Hepatocyte (in vitro differentiated cells): ENCODE measurements at places on chromosomes 3 and 15. TPM values are rescaled to one million over a fixed set of nuclear protein-coding genes. Genes with fewer than 3 reads are reported as not detected.

Gene STRIT1
- polyA plus RNA-seq: 1.4 TPM in 1 of 2 replicates, not detected in the other

- DNase-seq: no peak
These were observed 141.9 kb downstream of the TPRA1 start for GRCh38 chr3:127448671-127449070.

Gene FBXW12
- polyA plus RNA-seq: 0.18 TPM in 1 of 2 replicates, not detected in the other

Gene CD80
- not detected in 2 replicates for polyA plus RNA-seq

Gene DLL4
- polyA plus RNA-seq: 1.1 TPM in 1 of 2 replicates, not detected in the other

Gene DNASE1L3
- 0.99 and 1.8 TPM in 2 replicates for polyA plus RNA-seq

- peak; percentile 39 for DNase-seq
These were observed 42.2 kb downstream of the DAPK2 start for GRCh38 chr15:64004056-64004455.

- peak; percentile 69 for DNase-seq
These were observed 111.6 kb upstream of the SLC6A6 start for GRCh38 chr3:14290631-14291385.

Gene KAT2B
- polyA plus RNA-seq: 7.7 and 11.7 TPM in 2 replicates

DNA sequence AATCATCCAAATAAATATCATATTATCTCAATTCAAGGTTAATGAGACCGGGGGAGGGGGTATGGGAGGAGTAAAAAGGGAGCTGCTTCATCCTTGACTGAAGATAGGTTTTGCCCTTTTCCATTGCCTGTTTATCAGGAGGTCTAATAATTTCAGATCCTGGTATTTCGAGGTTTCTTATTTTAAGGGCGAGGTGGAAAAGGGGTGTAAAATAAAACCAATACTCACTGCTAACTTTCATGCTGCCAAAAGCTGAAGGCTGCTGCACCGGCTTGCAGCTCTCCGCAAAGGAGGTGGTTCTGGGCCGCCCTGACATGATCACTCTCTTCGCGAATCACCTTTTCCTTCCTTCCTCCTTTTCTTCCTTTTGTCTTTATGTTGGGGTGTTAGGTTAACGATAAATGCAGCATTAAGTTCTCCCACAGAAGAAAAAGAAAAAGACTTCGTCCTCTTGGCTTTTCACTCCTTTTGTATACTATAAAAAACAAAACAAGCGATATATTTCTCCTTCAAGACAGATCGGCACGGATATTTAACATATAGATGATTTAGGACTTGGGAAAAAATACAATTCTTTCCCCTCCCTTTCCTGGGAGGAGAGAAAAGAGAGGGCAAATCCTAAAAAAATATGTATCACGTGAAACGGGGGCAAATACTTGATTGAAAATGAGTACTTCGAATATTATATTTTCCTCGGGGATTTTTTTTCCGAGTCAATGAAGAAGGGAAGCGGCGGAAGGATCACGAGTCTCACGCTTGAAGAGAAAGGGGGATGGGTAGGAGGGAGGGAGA is 932 bp downstream of the GSK3B start:
- peak; percentile 26 for DNase-seq

Gene TRIM59
- polyA plus RNA-seq: 4.6 and 6.4 TPM in 2 replicates

GRCh38 chr15:62957130-62957529 is 85.4 kb upstream of the TPM1 start:
- no peak for DNase-seq

DNA sequence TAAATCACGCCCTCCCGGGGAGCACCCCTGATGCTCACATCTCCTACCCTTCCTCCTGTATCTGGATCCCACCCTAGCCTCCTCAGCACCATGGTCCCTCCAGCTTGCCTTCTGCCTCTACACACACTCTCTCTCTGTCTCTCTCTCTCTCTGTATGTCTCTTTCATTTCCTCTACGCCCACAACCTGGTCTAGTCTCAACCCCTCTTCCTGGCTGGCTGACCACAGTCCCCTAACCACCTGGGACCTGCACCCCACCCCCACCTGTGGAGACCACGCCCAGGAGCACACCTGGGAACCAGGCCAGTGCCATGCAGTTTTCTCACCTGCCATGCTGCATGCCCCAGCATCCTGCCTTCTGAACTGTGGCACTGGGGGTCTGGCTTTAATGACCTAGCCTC is 4.0 kb upstream of the CFAP100 start:
- no peak for DNase-seq

DNA sequence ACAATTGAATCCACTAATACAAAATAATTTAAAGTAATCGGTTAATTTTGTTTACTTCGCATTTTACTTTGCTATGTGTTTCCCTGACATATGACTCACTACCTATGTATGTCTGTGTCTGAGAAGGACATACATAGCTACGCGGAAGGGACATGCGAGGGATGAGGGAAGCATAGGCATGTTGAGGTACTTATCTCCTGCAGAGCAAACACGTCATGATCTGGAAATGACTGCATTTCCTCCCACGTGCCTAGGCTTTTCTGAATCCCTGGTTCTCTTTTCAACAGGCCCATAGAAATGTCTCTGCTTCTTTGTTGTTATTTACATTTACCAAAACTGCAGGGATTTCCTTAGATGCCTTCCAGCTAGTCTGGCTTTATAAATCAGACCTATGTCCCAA is 27.5 kb downstream of the ALCAM start:
- peak; percentile 12 for DNase-seq

DNA sequence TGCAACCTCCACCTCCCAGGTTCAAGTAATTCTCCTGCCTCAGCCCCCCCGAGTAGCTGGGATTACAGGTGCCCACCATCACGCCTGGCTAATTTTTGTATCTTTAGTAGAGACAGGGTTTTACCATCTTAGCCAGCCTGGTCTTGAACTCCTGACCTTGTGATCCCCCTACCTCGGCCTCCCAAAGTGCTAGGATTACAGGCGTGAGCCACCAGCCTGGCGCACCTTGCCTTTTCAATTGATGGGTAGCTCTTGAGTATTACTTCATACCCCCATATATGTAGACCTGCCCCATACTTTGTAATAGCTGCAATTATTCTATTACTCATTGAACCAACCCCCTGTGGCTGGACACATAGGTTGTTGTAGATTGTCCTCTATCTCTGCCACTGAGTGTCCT is 101.3 kb downstream of the LRRK1 start:
- no peak for DNase-seq

Gene GPR27
- 2.2 and 2.9 TPM in 2 replicates for polyA plus RNA-seq

GRCh38 chr3:133447750-133448477 is 48.1 kb downstream of the BFSP2 start:
- no peak for DNase-seq

Gene IGDCC3
- polyA plus RNA-seq: 14.8 and 33.0 TPM in 2 replicates

Gene CGGBP1
- polyA plus RNA-seq: 41.8 and 46.6 TPM in 2 replicates

- no peak for DNase-seq
These were observed 165.2 kb downstream of the SLCO3A1 start for GRCh38 chr15:92018535-92019239.

DNA sequence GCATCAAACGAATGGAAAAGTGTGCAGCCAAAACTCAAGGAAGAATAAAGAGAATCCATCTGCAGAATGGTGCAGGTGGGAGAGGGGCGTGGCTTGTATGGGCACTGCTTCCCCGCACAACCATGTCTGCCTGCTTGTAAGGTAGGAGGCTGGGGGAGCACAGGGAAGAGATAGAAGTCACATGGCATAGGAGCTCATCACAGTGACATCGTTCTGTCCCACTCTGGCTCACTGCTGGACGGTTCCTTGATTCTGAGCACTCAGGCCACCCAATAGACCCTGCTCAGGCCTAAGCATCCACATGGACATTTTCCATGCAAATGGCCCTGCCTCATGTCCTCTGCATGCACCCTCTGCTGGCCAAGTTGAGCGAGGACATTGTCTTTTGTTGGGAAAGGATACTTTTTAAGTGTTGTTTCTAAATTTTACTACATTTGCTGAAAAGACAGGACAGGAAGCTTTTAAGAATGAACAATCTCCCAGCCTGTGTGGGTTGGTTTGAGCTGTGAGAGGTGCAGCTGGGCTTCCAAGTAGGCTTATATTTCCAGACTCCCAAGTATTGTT is 3.1 kb downstream of the MYLK start:
- DNase-seq: peak; percentile 28

GRCh38 chr15:66952756-66953522 is 112.5 kb upstream of the SMAD3 start:
- no peak for DNase-seq

Gene TNNC1
- 9.7 and 19.8 TPM in 2 replicates for polyA plus RNA-seq

DNA sequence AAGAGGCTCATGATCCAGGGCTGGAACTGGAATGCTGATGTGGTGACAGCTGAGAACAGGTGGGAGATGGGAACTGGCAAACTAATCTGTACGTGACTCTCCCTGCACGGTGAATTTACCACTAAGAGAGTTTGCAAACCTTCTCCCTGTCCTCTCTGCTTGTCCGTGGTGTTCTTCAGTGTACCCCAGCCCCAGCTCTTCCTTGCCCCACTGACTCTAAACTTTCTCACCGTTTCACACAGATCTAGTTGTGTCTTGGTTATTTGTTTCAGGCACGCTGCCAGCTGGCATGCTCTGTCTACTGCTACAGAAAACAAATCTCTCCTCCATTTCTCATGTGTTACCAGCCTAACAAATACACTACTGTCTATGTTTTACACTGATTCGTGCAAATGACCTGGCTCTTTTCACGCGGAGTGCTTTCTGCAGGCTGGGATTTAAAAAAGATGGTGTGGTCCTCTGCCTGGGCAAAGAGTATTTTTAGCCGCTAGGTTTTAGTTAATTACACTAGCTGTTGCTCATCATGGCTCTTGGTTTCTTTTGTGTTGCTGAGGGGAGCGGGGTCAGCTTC is 192.7 kb upstream of the LRIG1 start:
- DNase-seq: no peak

DNA sequence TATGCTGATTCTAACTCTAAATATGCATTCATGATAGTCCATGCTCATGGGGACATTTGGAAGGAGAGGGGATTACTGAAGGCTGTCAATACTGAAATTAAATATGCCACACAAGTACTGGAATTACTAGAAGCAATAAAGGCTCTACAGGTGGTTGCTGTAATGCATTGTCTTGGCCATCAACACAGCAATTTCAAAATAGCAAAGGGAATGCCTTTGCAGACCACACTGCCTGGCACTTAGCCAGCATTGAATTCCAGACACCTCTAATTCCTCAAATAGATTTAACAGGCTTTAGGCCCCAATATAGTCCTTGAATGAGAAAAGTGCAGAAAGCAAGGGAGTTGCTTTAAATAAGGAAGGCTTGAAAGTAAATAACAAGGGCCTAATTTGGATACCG is 115.8 kb upstream of the PLCL2 start:
- no peak for DNase-seq

Gene RTF1
- 73.4 and 91.1 TPM in 2 replicates for polyA plus RNA-seq

Gene DPPA2
- not detected in 2 replicates for polyA plus RNA-seq

DNA sequence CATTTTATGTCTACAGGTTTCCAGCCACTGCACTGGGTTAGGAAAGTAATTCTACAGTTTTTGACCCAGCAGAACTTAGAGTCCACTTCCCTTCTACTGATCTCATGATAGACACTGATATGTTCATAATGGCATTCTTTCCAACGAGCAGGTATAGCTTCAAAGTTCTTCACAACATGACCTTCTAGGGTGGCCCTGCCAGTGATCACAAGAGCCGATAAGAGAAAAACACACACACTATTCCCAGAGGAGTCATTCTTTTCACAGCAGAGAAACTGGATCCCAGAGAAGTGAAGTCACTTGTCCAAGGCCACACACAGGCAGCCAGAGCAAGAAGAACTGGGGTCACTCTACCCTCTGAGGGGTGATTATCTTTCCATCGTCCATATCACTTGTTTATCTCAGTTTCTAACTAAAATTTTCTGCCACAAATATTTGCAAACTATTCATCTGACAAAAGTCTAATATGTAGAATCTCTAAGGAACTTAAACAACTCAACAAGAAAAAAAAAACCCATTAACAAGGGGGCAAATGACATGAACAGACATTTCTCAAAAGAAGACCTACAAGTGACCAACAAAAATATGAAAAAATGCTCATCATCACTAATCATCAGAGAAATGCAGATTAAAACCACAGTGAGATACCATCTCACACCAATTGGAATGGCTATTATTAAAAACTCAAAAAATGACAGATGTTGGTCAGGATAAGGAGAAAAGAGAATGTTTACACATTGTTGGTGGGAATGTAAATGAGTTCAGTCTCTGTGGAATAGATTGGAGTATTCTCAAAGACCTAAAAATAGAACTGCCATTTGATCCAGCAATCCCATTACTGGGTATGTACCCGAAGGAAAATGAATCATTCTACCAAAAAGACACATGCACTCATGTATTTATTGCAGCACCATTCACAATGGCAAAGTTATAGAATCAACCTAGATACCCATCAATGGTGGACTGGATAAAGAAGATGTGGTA is 31.5 kb downstream of the SPTSSB start:
- DNase-seq: no peak

- no peak for DNase-seq
These were observed 34.3 kb downstream of the ST6GAL1 start for GRCh38 chr3:186964616-186965015.
